CD4-positive, alpha-beta memory T cell (primary cell): ENCODE measurements at places on chromosomes 2 and 18. TPM values are rescaled to one million over a fixed set of nuclear protein-coding genes. Genes with fewer than 3 reads are reported as not detected.
A peak's percentile ranks its signal among the peaks of the same experiment; 100 is the strongest.

DNA sequence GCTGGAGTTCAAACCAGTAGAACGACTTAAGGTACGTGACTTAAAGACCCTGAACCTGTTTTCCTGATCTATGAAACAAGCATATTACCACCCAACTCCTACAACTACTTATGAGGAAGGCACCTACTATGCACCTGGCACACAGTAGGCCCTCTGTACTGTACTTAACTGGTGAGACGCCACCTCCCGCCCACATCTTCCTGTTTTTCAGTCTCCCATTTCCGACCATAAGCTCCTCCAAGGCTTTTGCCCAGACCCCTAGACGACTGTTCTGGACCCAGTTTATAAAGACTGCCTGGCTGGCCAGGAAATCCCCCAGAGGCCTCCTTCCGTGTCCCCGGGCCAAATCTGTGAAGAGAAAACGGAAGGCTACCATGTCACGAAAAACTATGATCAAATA lies 1.5 kb downstream of the GALNT14 start:
- DNase-seq = no peak

The CIAO1 gene
- total RNA-seq = 87.3 TPM

GRCh38 chr2:63743170-63743981 lies 98.3 kb upstream of the UGP2 start:
- no peak for DNase-seq

The DSG1 gene
- not detected for total RNA-seq

DNA sequence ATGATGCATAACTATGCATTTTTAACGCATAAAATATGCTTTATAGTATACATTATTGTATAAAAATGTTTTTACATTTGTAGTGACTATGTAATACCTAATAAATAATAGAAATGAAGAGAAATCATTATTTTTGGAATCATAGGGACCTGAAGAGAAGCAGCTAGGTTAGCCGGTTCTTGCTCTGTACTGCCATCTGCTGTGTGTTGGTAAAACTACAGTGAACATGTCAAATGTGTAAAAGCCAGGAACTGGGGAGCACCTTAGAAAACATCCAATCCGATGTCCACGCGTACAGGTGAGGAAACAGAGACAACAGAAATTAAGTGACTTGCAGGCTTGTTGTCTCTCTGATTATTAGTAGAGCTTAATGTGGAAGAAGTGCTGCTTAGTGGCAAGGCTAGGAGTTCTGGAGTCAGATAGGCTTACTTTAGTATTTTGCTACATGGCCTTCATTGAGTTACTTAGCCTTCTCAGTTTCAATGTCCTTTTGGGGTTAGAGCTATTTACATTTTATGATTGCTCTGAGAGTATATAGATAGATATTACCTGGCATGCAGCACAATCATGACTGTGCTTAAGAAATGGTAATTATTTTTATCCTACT lies 386.5 kb downstream of the DLGAP1 start:
- DNase-seq = no peak

The CLEC4F gene
- not detected for total RNA-seq

DNA sequence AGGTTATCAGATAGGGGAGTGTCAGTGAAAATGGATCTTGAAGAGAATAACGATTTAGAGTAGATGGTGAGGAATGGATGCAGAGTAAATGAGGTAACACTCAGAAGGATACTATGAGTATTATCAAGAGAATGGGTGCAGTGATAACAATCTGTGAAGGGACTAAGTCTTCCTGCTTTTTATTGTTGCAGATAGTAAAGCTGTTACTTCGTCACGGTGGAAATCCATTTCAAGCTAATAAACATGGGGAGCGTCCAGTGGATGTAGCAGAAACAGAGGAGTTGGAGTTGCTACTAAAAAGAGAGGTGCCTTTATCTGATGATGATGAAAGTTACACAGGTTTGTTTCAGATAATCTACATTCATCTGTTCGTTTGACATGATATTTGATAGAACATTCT lies 85.1 kb downstream of the ANKRD12 start:
- no peak for DNase-seq

DNA sequence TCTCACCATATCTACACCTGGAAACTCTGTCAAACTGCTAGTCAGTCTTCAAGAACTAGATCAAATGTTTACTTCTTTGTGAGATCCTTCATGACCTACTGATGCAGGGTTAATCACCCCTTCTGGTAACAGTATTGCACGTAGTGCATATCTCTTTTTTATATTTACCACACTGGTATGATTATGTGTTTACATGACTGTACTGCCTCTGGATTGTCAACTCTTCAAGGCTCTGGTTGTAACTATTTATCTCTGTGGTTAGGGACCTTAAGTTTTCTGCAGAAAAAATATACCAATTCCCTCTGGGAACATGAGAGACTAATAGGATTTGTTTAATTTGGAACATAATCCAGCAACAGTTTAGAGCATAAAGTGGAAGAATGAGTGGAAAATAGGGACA lies 135.5 kb downstream of the PDE1A start:
- no peak for DNase-seq

- no peak for DNase-seq
Observed at GRCh38 chr2:169090133-169090820, 20.9 kb downstream of the DHRS9 start.

GRCh38 chr2:129273266-129274037 lies 706.0 kb upstream of the RAB6C start:
- no peak for DNase-seq

- DNase-seq = no peak
Observed at GRCh38 chr2:8374782-8375181, 307.1 kb upstream of the ID2 start.

DNA sequence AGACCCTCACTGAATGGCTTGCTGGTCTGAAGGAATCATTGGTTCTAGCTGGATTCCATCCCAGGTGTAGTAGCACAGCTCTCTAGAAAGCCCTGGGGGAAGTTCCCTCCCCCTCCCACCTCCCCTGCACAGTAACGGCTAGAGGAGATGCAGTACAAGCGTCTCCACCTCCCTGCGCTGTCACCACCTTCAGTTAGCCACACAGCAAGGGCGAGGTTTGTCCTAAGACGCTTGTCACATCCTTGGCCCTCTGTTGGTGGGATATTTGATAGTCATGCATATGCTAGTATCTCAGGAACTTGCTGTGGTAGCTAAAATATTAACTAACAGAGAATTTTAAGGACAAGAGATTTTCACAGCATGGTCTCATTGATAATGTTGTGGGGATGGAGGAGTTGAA lies 19.4 kb downstream of the TRAPPC12 start:
- DNase-seq = no peak

- DNase-seq = no peak
Observed at GRCh38 chr2:204129591-204130294, 193.2 kb downstream of the ICOS start.

DNA sequence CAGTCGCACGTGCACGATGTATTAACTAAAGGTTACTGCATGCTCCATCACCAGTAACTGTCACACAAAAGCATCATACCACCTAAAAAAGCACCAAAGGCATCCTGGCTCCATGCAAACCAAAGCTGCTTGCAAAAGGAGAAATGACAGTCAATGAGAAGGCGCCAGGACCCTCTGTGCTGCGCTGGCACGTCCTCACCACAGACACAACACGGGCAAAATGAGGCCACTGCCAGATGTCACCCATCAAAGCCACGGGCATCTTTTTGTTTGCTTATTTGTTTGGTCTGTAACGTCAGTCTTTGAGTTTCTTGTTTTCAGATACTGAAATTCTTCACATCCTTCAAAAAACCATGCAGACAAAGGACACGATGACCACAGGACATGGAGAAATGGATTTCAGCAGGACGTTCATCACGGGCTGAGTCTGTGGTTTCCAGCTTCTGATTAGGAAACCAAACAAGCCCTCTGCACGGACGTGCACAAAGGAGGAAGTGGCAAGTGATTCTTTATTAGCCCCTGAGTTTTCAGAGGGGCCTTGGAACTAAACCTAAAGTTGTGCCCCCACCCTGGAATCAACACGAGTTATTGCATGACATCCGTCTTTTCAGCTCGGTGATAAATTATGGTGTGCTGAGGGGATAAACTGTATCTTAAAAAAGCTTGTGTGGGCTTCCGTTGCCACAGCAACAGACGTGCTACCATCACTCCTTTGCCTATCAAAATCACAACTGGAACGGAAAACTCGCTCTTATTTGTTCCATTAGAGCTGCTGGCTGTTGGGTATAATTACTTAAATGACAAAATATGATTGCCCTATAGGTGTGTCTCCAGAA lies 181.8 kb downstream of the EIPR1 start:
- no peak for DNase-seq

- no peak for DNase-seq
Observed at GRCh38 chr2:178828486-178828881, 21.3 kb upstream of the TTN start.

GRCh38 chr2:100704711-100705110 lies 115.2 kb upstream of the NPAS2 start:
- no peak for DNase-seq

The KLHL14 gene
- total RNA-seq = not detected

The GMCL1 gene
- total RNA-seq = 31.8 TPM

The PROC gene
- total RNA-seq = not detected

- DNase-seq = no peak
Observed at GRCh38 chr2:12918138-12918834, 201.6 kb downstream of the TRIB2 start.

DNA sequence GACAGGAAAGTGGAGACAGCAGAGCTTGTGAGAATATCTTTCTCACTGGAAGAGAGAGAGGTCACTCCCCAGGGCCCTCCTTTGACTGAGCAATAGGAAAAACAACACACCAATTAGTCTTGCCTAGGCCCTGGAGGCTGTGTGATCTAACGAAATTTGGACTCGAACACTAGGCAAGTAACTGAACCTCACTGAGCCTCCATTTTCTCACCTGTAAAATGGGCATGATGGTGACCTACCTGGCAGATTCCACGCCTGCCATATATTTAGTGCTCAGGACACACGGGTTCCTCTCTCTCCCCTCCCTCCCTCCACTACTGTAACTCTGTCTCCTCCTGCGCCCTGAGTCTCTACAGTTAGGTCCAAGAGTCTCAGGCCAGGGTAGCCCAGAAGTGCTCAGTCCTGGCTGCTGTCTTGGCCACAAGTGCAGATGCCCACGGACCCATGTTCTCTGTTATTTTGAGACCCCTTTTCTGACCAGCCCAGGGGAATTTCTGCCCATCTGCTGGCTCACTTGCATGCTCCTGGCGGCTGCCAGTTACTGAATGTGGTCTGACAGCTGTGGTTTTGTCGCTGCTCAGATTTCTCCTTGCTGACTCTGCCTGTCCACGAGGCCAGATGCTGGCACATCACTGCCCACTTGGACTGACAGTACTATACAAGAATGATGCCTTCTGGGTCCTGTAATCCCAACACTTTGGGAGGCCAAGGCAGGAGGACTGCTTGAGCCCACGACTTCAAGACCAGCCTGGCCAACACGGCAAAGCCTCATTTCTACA lies 9.6 kb upstream of the GIGYF2 start:
- DNase-seq = no peak

- DNase-seq = no peak
Observed at GRCh38 chr2:42566837-42567321, 1.6 kb upstream of the MTA3 start.

GRCh38 chr18:32767400-32767799 lies 5.4 kb downstream of the KLHL14 start:
- DNase-seq = no peak

The DCDC2C gene
- total RNA-seq = not detected

The THOC1 gene
- 69.9 TPM for total RNA-seq

The THSD7B gene
- total RNA-seq = not detected

DNA sequence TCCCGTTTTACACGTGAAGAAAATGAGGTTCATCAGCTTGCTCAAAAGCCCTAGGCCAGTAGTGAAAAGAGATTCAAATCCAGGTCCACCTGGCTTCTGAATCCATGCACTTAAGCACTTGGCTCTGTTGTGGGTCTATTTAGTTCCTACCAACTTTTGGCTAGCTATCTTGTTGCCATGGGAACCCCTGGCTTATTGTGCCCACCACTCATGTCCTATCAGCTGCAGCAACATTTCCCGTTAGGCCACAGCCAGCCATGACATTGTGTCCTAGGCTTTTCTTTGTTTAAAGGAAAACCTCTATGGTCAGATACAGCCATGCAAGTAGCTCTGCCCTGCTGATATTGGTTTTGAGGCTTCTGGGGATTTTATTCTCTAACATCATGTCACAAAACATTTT lies 49.8 kb downstream of the PLEK start:
- no peak for DNase-seq

The SERPINB12 gene
- total RNA-seq = not detected

The ALK gene
- not detected for total RNA-seq

DNA sequence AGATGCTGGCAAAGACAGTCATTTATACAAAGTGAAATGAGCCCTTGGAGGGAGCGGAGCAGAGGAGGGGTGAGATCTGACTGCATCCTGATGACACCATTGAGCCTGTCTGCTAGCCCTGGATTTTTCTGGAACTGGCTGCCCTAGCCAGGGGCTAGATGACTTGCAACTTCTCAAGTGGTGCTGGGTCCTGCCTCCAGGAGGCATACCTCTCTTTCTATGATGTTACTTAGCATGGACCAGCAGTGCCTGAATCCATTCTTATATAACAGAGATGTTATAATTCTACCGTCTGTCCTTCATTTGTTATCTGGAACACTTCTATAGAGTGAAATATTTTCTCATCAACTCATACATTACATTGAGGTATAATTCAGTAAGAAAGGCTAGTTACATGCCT lies 8.5 kb upstream of the TWIST2 start:
- no peak for DNase-seq

DNA sequence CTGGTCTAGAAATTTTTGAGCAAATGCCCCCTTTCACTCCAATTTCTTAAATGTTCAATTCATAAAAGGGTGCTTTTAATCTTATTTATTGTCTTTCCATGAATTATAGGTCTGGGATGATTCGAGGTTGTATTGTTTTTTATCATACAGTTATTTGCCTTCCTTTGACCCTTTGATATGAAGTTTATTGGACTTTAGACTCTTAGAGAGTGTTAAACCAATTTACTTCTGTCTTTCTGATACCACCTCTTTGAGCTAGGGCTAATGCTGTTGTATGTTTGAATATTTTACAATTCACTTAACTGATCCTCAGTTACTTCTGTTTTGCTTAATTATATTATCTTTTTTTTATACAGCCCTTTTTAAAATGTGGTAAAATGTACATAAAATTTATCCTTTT lies 89.6 kb upstream of the CYP20A1 start:
- no peak for DNase-seq

- no peak for DNase-seq
Observed at GRCh38 chr2:130263606-130264005, 65.4 kb upstream of the TUBA3E start.

The CYBRD1 gene
- 0.64 TPM for total RNA-seq

- DNase-seq = peak; percentile 50
Observed at GRCh38 chr2:230981704-230982103, 14.2 kb upstream of the SPATA3 start.

The TUBA3E gene
- not detected for total RNA-seq

GRCh38 chr18:8167673-8168072 lies 441.6 kb upstream of the RAB12 start:
- DNase-seq = no peak
